Urinary bladder (tissue), 4 donors: ENCODE measurements at places on chromosomes 12 and 14.

- DNase-seq, result no peak
Measured at GRCh38 chr14:21096438-21096837, 2.0 kb downstream of the ZNF219 start.

DNA sequence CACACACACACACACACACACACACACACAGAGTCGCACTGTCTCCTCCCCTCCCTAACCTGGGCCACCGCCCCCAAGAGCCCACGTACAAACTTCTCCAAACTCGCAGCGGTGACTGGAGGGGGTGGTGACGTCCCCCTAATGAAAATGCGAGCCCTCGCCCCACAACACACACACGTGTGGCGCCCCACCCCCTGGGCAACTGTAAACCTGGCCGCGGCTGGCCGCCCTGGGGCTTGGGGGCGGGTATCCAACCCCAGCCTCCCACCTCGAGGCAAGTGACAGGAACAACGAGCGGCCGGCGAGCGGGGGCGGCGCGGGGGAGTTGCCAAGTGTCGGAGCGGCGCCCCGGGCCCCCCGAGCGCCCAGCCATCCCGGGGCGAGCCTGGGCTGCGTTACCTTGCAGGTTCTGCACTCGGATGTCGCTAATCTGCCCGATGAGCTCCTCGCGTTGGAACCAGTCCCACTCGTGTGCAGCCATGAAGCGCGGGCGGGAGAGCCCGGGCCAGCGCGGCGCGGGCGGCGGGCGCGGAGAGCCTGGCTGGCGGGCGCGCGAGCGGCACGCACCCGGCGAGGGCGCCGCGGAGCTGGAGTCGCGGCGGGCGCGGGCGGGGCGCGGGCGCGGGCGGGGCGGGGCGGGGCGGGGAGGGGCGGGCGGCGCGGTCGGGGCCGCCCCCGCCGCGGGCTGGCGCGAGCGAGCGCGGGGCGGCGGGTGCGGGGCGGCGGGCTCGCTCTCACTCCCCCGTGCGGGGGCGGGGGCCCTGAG, at the start of gene CLMN:
Gene CLMN (minus strand): TSS at position 597 of the 766 bp plus-strand sequence. CDS start 116 bp downstream, at position 481.
- no peak for DNase-seq

DNA sequence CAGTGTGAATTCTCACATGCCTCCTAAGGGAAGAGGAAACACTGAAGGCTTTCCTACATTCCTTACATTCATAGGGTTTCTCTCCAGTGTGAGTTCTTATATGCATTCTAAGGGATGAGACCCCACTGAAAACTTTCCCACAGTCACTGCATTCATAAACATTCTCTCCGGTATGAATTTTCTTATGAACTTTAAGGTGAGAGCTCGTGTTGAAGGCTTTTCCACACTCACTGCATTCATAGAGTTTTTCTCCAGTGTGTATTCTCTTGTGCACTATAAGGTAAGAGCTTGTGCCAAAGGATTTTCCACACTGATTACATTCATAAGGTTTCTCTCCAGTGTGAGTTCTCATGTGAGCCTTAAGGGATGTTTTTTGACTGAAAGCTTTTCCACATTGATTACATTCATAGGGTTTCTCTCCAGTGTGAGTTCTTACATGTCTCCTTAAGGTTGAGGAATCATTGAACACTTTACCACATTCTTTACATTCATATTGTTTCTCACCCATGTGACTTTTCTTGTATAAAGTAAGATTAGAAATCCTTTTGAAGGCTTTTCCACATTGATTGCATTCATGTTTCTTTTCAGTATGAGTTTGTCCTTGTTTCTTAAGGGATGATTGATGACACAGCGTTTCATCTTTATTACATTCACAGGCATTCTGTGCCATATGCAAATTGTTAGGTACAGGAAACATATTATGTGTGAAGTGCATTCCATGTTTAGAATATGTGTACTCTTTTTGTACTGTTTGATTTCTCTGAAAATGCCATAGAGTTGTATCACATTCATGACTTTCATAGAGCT, 9.5 kb downstream of the ZNF891 start:
- DNase-seq, result no peak

GRCh38 chr12:51636581-51636980, 45.5 kb downstream of the SCN8A start:
- DNase-seq, result no peak

DNA sequence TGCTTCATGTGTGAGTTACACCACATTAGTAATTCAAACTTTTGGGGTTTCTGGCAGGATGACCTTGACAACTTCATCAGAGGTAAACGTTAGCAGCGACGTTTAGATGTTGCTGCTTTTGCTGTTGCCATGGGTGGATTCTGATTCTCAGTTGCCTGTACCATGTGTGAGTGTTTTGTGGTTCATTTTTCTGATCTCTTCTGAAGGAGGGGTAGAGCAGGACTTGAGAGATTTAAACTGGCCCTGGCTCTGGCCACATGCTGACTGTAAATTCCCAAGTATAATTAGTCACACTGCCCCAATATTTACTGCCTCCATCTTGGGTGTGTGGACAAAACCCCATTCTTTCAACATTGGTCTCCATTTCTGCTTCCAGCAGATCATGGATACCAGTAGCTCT, 110.4 kb downstream of the ETV6 start:
- no peak for DNase-seq
